Pulmonary artery endothelial cell (primary cell): ENCODE measurements at places on chromosomes 7 and 10.

DNA sequence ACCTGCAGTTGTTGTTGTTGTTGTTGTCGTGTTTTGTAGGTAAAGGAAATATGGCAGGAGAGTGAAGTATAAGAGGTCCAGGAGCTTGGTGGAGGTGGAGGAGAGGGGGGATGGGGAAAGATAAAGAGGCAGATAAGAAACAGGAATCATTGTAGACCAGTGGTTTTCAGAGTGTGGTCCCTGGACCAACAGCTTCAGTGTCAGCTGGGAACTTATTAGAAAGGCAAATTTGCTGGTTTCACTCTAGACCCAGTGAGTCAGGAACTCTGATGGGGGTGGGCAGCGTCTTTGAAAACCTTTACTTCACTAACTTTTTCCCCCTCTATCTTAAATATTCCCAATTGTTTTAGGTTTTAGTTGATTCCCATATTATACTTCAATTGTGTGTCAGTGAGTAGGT lies 241.5 kb downstream of the AUTS2 start:
- DNase-seq, result no peak

GRCh38 chr10:22837771-22838170 lies 90.1 kb upstream of the ARMC3 start:
- DNase-seq, result no peak

DNA sequence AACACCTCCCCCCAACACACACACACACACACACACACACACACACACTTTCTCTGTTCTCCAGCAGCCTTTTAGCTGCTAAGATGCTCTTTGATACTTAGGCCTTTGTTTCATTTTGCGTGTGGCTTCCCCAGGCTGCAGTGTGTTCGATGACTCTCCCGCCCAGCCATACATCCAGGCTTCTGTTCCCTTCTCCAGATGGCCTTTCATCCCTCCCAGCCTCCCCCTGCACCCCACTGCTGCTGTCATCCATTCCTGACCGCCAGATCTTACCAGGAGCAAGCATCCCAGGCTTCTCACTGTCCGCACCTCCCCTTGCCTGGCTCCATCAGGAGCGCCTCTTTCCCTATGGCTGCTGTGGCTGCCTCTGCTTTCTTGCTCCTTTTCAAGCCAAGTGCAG lies 77.8 kb upstream of the PPIF start:
- no peak for DNase-seq

DNA sequence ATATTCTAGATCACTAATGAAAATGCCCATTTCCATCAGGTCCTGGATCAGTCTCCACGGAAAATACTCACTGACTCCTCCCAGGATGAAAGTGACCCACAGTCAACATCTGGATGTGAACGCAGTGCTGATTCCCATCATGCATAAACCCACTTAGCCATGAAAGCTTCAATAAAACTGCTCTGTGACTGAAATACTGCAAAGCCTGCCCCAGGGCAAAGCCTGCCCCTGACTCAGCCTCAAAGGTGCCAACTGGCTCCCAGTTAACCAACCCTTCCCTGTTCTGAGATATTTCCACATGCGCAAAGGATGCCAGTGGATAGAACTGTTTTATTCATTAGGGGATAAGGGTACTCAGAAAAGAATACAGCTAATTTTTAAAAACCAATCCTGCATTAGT lies 24.0 kb downstream of the OSBPL3 start:
- DNase-seq, result no peak

DNA sequence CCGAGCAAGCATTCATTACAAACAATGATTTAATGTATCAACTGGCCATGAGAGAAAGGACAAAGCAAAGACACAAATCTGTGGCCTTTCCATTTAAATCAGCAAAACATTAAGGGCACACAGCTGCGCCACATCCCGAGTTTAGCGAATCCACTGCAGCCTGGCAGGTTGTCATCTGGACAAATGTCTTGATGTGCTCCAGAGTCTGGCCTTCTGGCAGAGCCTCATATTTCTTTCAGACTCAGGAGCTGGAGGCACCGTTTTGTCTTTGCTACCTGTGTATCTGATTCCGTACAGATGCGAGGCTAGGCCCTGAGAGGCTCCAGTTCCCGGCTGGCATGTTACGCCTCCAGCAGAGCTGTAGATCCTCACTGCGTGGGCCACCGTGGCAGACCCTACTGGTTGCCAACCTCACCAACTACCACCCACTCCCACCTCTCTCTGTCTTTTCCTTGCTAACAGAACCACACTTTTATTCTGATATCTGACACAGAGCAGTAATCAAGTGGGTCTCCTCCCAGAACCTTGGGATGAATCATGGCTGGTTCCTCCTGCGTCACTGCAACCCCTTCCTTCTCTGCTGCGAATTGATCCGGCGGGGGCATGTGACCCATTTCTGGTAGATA lies 40.9 kb upstream of the EFCAB10 start:
- no peak for DNase-seq

- no peak for DNase-seq
These were observed 1.0 kb downstream of the FAM107B start for GRCh38 chr10:14773551-14774213.

GRCh38 chr7:117411539-117411938 lies 15.8 kb downstream of the ASZ1 start:
- DNase-seq, result no peak

- no peak for DNase-seq
These were observed 3.3 kb upstream of the SHH start for GRCh38 chr7:155815332-155816191.

DNA sequence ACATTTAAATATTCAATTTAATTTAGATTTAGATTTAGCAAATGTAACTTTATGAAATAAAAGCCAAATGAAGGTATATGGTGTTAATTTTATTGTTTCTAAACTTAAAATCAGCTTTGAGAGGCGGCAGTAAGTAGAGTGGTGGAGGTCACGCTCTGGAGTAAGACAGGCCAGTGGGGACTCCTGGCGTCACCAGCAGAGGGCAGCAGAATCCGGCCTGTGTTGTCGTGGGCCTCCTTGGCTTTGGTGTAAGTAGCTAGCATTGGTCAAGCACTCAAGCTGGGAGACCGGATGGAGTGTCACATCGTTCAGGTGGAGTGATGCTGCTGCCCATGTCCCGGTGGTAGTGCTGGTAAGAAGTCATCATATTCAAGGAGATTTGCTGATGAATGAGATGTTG lies 98.7 kb upstream of the DNAJB6 start:
- DNase-seq, result no peak

DNA sequence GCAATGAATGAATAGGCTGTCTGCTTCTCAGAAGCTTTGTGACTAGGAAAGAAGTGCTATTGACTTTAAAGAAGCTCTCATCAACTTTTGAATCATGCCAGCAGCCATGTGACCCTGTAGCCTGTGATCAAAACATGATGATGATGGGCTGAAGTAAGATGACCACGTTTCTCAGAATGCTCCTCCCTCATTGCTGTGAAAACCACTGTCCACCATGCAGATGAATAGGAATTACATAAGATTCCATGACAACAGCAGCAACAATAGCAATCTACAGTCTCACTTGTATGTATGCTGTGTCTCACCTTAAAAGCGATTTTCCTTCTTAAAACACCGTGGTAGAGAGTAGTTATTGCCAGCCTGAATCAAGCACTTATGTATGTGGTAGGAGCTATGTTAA lies 228.4 kb downstream of the TRIL start:
- DNase-seq, result no peak

- no peak for DNase-seq
These were observed 92.6 kb upstream of the KIF5B start for GRCh38 chr10:32148864-32149251.

DNA sequence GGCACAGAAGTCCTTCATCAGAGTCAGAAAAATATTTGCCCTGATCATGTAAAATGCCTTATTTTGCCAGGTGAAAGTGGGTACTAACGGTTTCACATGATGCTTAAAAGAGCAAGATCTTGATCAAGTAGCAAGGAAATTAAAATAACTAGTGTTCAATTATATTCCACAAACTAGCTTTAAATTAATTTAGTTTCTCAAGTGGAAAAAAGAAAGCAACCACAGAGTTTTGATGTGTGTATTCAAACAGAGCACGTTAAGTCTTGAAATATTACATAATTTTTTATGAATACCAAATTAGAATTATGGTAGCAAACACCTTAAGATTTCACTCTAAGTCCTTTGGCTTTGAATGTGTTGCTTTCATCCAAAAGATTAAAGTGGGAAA lies 47.3 kb downstream of the PIP4K2A start:
- DNase-seq, result no peak

- DNase-seq, result no peak
These were observed 234.4 kb downstream of the TEX36 start for GRCh38 chr10:125448596-125448995.

GRCh38 chr10:89664203-89664602 lies 19.2 kb upstream of the PANK1 start:
- no peak for DNase-seq
